Cerebellar nuclear complex (tissue), 1 donor: ENCODE measurements at places on chromosomes 4 and X.

DNA sequence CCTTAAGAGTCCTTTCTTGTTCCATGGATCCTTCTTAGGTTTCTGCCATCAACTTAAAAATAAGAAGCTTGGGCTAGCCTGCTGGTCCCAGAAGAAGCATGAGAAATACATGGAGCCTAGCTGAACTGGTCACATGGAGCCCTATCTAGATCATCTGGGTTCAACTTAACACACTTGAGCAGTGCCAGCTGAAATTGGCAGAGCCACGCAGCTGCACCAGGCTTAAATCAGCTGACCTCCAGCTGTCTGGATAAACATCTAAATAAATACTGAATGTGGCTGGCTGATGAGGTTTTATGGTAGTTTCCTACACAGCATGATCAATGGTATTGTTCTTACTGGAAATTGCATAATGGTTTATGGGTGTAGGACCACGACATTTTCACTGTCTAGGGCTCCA is 598.4 kb upstream of the FAM241A start:
- no peak for DNase-seq

GRCh38 chr4:22978656-22979055 is 285.9 kb downstream of the GBA3 start:
- DNase-seq, result no peak

DNA sequence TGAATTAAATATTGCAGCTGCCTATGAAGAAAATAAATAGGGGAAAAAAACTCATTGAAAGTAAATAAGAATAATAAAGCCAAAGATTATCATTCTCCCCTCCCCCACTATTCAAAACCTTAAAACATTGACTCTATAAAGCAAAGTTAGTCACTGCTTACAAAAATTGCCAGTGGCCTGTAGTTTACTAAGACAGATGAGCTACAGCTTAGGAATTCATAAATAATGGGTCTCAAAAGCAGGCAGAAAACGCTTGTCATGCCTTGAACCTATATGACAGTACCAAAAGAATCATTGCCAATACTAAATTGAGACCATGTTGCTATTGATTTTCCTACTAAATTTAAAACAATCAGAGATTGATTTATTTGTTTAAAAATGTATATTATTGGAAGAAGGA is 78.9 kb downstream of the SLC10A7 start:
- no peak for DNase-seq

DNA sequence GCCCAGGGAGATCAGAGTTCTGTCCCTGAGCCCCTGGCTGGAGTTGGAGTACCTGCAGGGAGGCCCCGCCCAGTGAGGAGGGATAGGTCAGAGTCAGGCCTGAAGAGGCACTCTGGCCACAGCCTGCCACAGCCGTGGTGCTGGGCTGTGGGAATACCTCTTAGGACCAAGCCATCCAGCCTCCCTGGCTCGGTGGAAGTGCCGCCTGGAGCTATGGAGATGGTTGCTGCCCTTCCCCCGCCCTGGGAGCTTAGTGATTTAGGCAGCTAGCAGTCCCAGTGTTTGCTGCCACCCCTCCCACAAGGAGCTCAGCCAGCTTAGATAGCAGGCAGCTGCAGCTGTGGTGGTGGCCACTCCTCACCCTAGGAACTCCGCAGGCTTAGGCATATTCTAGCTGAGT is 446.3 kb upstream of the GNPDA2 start:
- DNase-seq, result no peak

- no peak for DNase-seq
Observed at GRCh38 chr4:176335421-176335820, 15.7 kb downstream of the SPCS3 start.

GRCh38 chr4:90575371-90575770 is 448.2 kb downstream of the CCSER1 start:
- no peak for DNase-seq

DNA sequence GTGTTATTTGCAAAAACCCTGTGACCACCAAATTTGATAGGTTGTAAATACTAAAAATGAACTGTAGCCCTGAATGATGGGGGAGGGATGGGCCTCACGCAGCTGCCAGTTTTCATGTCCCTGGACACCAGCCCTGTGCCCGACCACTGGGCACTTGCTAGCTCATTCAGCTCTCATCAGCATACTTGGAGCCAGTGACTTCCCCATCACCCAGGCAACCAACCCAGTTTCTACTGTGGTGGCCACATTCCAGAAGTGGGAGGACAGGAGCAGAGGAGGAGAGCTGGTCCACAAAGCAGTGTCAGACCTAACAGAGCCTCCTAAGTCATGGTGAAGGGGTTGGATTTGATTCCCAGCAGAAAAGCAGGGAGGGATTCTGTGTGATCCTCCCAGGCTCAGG is 128.2 kb downstream of the CPEB2 start:
- DNase-seq, result no peak

DNA sequence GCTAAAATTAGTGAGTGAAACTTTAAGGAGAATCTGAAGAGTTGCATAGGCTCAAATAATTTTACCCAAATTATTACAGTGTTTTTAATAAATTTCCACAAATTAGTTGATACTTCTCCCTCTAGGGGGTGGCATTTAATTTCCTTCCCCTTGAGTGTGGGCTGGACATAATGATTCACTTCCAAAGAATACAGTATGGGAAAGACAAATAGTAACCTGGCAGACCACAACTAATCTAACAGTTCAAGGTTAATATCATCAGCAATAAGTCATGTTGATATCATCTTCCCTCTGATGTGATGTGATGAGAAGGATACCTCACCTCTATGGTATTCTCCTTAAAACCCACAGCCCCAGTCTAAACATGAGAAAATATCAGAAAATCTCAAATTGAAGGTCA is 15.5 kb downstream of the PFKFB1 start:
- DNase-seq, result no peak

GRCh38 chr4:31374256-31374960 is 654.2 kb downstream of the PCDH7 start:
- no peak for DNase-seq

DNA sequence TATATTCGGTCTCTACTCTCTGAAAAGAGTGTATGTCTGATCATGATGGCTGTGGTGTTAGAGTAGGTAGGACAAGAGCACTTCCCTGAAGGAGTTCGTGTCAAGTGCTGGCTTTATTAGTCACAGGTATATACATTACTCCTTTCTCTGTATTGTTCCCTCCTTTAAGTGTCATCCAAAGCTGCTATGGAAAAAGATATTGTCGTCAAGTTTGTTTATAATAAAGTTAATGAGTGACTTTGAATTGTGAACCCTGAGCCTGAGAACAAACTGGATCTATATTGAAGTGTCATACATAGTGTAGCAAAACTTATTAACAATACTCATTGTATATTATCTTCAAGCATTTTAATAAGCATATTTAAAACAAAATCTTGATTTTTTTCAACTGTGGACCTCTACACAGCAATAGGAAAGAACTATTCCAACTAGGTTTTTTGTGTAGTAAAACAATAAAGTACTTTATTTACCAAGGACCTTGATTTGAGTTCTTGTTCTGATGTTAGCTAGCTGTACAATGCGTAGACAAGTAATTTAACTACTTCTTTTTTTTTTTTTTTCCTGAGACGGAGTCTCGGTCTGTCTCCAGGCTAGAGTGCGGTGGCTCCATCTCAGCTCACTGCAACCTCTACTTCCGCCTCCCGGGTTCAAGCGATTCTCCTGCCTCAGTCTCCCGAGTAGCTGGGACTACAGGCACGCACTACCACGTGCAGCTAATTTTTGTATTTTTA is 177.7 kb downstream of the RAPGEF2 start:
- no peak for DNase-seq

DNA sequence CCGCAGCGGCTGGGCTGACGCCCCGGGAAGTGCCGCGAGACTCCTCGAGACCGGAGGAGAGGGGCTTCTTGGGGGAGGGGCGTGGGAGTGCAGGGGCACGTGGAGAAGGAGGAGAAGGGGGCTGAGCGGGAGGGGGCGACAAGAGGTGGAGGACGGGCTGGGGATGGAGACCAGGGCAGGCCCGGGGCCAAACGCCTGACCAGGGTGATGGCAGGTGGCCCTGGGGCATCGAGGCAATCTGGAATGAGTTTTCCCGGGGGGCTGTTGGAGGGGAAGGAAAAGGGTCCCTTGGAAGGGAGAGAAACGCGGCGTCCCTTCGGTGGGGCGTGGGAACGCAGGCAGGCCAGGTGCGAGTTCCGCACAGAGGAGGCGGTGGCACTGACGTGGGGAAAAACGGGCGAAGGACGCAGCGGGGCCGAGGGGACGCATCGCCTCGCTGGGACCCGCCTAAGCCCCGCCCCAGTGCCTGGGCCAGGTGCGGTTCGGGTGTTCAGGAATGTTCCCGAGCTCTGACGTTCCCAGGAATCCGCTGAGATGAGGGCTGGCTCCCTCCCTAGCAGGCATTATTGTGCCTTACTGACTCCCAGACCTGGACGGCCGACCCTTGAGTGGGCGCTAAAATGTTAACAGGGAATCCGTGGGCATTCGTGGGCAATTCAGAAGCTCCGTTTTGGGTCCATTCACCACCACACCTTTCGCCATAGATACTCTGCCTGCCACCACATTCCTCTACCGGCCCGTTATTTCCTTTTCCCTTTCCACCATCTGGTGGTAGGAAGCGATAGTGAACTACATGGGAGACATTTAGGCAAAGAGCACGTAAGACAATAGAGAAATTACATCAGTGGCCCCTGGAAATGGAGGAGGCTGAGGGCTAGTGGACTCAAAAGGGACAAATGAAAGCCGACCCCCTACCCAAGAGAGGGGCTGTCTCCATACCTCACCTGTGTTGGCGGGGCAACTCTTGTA is 795 bp upstream of the SH3KBP1 start:
- no peak for DNase-seq

GRCh38 chr4:103948244-103949018 is 228.6 kb upstream of the TACR3 start:
- DNase-seq, result no peak

GRCh38 chrX:39477762-39478120 is 620.0 kb downstream of the BCOR start:
- no peak for DNase-seq

DNA sequence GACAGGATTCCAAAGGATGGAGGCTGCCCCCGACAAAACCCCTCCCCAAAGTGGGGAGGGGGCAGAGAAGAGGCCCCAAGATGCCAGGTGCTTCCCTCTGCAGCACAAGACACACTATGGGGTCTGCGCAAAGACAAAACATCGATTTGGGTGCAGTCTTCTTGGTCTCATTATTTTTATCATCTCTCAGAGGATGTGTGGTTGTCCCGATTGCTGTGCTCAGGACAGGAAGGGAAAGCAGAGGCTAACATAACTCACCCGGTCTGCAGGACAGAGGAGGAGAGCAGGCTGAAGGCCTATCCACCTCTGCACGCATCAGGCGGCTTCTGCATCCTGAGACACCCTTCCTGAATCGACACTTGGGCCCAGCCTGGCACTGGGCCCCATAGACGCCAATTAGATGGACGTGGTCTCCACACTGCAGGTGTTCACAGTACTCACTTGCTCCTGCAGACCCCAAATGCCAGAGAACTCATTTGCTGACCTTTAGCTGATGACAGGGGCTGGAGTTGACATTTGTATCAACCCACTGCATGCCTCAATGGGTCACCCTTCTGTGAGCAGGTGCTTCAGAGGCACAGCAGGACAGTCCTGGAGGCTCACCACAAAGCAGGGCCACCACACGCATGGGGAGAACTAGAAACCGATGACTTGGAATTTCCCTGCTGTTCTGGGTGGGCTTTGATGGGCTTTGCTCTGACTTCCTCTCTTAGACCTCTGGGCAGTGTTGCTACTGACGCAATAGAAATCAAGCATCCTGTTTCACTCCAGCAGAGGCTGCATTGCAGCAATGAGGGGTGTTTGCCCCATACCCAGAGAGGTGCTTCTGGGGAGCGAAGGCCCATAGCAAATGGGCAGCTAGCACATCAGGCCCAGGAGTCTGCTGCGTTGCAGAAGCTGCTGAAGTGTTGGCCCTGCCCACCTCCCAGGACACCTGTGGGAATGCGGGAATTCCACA is 96.3 kb upstream of the ENPP6 start:
- no peak for DNase-seq

GRCh38 chr4:73902038-73902637 is 32.9 kb downstream of the CXCL1 start:
- no peak for DNase-seq
